Coronary artery (tissue), 2 donors: ENCODE measurements at places on chromosomes 2 and 18.

- DNase-seq, result no peak
Measured at GRCh38 chr2:47620770-47621437, 162.0 kb upstream of the MSH6 start.

DNA sequence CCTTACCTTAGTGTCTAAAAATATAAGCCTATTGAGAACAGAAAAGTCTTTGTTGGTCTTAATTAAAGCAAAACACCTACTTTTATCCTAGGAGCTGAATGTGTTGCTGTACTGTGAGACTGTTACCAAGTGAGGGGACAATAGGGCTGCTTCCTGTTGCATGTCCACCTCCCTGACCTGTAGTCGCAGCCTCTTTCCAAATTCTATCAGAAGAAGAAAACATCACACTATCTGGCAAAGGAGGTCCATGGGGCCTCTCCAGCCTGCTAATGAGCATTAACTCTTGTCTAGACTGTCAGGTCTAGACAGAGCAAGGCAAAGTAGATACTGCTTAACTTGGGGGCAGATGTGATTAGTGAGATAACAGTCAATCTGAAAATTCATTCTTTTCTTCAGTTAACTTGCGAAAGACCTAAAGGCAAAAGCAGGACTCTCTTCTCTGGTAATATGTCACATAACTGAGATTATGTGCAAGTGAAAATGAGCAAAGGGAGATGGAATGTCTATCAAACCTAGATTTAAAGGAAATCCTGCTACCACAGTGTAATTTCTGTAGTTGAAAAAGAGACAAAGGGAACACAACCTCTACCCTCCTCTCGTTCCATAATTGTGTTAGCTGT lies 66.9 kb downstream of the CDH20 start:
- DNase-seq, result no peak

- DNase-seq, result no peak
Measured at GRCh38 chr18:6056171-6056910, 161.0 kb upstream of the TMEM200C start.

DNA sequence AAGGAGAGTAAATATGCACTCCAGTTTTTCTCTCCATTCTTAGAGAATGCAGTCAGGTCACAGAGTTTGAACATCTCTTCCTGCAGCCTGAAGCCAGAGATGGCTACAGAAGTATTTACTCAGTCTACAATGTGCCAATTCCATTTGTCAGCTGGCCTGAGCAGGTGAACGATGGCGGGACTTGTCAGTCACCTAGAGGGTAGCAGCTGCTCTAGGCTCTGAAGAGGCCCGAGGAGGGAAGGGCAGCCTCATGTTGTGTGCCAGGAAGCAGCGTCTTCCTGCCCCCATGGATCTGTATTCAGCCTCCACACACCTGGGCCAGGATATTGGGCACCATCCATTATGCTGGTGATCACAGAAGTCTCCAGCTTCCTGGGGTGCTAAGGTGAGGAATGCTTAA lies 316.7 kb upstream of the CHAC2 start:
- no peak for DNase-seq

GRCh38 chr2:71001592-71001927 lies 6.9 kb upstream of the TEX261 start:
- DNase-seq, result no peak

DNA sequence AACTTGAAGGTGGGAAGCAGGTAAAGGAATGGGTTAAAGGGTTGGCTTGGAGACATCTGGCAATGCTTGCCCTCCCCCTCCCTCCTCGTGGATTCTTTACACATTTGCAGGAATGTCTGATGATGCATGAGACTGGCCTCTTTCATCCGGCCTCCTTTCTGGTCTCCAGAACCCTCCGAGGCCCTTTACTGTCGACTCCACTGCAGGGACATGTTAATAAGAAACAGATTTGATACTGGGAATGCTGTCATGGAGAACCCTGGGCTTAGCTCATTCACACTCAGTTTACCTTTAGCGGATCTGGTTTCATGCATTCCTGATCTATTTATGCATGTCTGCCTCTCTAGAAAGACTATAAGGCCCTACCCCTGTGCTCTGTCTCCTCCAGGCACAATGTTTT lies 238.7 kb downstream of the TGIF1 start:
- DNase-seq, result no peak

DNA sequence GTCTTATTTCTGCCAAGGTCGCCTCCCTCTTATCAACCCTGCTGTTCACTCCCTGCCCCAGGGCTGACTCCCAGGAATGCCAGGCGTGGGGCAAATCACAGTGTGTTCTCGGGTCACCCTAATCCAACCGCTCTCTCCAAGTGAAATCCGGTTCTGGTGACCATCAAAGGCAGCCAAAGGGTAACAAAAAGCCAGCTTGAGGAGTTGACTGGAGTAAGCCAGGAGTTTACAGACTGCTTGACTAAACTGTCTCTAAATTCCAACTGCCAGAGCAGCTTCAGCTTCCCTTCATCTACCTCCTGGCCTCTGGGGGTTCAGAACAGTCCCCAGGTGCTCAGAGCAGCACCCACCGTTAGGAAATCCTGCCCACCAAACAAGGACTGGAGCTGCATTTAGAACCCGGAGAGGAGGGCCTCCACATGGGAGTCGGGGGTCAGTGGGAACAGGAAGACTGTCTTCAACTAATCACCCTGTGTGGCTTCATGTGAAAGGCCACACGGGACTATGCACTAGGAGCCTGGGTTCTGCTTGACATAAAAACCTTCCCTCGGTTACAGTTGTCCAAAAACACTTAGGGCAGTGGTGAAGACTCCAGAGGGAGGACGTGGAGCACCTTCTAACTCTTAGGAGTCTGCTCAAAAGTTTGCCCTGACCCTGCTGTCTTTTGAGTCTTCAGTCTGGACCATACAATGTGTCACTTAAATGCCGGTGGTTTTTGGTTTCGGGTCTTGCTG lies 24.2 kb upstream of the MCFD2 start:
- DNase-seq, result no peak

DNA sequence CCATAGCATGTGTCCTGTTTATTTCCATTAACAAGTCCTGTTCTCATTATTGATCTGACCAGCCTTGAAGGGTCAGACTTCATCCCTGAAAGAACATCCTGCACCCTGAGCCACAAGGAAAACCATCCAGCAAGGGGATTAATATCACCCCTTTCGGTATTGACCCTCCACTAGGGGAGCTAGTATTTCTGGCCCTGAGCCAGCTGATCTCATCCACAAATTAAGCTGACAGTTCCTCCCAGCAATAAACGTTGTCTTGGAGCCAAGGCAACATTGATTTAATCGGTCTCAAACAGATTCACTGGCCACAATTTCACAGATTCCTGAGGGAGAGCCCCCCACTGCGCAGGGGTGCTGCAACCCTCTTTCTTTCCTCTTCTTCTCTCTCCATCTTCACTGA lies 353.1 kb upstream of the FANCL start:
- no peak for DNase-seq
